ENCODE measurements at places on chromosomes 3 and 15.

- DNase-seq, result no peak
Observed at GRCh38 chr15:47129033-47129432, 588.3 kb upstream of the SEMA6D start.

DNA sequence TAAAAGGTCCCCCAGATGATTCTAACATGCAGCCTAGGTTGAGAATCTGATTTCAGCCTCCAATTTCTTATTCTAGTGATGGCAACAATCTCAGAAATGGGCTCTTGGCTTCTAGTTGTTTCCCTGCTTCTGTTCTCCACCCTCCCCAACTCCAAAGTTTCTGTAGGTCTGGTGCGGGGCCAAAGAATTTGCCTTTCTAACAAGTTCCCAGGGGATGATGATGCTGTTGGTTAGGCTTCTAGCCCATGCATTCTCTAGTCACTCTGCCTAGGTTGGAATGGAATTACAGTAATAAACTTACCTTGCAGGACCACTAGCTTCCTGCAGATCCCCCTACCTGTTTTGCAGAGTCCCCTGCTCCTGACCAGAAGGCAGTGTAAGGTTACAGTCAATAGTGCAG, 103.2 kb upstream of the PPP2R3A start:
- peak; percentile 77 for DNase-seq

GRCh38 chr15:71013446-71013845, 101.8 kb upstream of the THSD4 start:
- no peak for DNase-seq

DNA sequence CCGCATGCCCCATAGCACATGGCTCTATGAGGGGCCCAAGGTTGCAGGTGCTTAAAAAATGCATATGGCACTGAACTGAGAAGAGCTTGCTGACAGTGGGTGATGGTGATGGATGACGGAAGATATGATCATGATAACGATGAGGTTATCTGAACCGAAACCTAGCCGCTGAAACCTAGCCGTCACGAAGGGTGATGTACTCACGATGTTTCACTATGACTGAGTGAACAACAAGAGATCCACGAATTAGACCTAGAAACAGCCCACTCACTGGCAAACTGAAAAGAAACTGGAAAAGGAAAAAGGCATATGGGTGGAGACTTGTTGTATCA, 57.6 kb upstream of the BCL6 start:
- DNase-seq, result no peak

DNA sequence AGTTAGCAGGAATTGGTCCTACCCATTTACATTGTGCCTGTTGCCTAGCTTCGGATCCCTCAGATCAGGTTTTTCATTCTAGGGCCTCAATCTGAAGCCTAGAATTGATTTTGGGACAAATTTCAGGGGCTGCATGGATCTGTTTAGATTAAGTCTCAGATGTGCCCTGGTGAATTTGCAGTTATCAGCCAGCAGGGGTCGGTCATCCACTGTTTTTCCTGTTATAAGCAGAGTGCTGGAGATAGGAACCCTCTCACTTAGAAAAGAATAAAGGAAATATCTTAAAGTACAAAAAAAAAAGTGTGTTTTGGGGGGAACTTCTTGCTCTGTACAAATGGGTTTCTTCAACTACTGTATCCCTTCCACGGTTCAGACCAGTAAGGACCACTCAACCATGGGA, 212.5 kb downstream of the BCHE start:
- peak; percentile 10 for DNase-seq

GRCh38 chr15:73800662-73801345, 47.7 kb upstream of the INSYN1 start:
- DNase-seq, result peak; percentile 92

DNA sequence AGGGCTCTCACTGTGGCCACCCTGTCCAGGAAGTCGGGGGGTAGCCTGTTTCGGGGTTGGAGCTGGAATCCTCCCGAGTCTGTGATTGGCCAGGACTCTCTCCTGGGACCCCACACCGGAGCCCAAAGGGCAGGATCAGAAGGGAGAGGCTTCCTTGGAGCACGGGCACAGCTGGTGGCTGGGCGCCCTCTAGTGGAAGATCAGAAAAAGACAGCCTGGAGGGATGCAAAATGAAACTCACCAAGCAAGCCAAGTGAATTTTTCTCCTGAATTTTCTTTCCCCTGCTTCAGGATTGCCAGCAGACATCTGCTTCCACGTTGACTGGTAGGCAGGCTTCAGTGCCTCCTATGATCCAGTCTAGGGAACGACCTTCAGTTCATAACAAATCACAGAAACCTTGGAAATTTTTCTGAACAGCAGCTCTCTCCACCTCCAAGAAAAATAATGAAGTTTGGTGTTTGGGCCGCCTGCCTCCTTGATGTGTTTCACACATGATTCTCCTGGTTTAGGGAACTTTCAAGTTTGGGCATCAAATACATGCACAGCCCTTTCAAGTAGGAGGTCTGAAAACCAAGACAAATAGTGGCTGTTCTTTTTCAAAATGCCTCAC, 224.6 kb downstream of the VPS13C start:
- DNase-seq, result peak; percentile 55

- no peak for DNase-seq
Observed at GRCh38 chr3:37910671-37911400, 49.2 kb downstream of the CTDSPL start.

DNA sequence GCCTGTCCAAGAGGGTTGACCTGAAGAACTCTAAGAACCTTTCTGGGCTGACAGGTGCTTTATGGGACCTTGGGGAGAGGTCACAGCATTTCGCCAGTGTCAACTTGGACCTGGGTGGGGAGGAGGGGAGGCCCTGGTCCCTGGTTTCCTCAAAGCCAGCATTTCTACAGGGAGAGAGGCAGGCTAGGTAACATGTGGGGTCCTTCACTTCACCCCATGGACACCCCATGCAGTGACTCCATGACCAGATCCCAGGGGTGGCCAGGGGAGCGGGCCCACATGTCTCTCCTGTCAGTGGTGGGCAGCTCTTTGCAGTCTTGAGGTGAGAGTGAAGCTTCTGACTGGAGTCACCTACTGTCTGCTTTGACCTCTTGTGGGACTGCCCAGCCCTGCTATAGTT, 35.8 kb downstream of the GOLGA6L10 start:
- no peak for DNase-seq

DNA sequence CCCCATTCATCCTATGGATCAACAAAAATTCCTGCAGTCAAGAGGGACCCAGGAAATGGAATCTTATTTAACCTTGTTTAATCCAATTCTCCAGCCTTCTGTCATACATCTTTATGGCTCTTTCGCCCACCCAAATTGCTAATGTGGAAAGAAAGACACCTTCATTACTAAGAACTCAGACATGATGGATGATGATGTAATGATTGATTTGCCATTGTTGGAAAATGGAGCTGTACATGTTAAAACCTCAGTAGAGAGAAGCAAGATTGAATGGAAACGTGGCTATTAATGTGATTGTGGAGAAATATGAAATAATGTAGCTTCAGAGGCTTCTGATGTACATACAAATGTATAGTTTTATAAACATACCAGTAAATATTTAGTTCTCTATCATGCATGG, 15.7 kb upstream of the PTPRG start:
- DNase-seq, result no peak

DNA sequence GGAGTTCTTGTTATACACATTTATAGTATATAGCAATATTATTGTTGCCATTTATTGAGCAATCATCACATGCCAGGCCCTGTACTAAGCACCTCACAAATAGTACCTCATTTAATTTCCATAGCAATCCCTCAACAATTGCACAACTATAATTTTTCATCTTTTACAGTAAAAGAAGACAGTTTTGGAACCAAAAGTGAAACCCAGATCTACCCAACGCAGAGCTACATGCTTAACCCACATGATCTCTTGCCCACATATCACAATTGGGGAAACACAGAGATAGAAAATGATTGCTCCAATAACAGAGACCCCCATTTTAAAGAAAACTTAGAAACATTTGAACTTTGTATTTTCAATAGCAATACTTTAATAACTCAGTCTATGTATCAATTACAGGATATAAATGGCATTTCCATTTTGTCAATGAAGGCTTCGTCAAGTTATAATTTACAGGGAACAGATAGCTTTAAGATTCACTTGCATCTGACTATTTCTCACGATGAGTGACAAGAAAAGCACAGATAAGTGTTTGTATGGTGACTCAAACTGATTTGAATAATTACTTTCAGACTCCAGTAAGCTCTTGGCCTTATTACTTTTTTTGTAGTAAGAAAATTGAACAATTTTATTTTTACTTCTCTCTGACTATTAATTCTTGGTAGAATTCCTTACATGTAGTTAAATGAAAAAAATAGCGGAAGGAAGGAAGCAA, 38.7 kb upstream of the CCDC50 start:
- peak; percentile 40 for DNase-seq

DNA sequence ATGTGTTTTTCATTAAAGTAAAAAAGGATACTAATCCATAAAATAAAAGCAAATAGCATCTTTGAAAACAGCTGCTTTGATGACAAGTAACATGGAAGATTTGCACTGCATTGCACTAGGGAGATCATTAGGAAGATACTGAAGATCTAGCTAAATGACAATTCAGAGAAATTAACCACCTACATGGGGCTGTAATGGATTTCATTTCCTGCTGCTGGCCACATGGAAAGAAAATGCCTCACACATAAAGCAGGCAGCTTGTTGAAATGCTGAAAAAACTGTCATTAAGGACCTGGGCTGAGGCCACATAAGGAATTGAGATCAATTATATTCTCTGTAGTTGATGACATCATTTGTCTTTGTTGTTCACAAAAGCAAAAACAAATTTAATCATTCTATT, 94.1 kb downstream of the PYDC2 start:
- no peak for DNase-seq

- no peak for DNase-seq
Observed at GRCh38 chr3:11593318-11594034, 50.2 kb downstream of the VGLL4 start.

DNA sequence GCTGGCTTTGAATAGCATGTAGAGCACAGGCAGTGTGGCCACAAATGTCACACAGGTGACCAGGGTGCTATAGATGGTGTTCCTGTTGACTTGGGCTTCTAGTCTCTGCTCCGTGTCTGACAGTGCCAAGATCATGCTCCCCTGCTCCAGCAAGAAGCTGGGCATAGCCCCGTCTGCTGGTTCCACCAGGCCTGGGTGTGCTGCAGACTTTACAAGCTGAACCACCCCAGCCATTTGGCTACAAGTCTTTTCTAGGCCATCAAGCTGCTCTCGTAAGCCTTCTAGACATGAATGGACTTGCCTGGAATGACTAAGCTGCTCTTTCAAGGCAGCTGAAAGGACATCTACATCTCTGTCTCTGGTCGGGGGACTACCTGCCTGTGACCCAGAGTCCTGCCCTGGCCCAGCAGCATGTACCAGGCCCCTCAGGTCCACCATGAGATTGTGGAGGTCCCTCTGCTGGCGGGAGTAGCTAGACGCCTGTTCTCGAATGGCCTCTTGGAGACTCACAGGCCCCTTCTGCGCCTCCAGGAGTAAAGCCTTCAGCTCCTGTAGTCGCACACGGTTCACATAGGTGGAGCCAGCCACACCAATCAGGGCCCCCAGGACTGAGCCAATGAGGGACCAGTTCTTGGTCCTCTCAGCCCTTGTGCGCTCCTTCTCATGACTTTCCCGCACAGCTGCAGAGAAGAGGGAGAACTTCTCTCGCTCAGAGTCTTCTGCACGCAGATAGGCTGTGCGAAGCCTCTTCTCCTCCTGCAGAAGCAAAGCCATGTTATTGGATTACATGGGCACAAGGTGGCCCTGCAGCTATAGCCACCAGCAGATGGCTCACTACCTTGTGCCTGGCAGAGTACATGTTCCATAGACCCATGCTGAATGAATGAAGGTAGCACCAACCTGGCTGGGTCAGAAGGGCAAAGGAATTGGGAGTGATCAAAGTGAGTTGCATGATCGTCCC, 2.8 kb upstream of the PLXNB1 start:
- DNase-seq, result peak; percentile 17

DNA sequence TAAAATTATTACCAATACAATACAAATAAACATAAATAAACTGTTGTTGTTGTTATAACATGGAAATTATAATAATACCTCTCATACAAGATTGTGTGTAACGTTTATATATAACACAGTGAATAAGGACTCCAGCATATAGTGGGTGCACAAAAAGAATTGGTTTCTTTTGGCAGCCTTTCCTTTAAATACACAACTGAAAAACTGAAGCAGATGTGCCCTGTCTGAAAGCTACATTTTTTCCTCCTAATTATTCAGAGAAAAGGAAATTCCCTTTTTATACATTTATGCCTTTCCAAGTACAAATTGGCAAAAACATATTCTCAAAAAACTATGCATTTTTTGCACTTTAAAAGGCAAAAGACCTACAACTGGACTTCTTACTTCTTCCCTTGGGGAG, 928.9 kb upstream of the NR2F2 start:
- peak; percentile 4 for DNase-seq

- peak; percentile 79 for DNase-seq
Observed at GRCh38 chr3:10017636-10018292, 8.5 kb upstream of the FANCD2 start.

DNA sequence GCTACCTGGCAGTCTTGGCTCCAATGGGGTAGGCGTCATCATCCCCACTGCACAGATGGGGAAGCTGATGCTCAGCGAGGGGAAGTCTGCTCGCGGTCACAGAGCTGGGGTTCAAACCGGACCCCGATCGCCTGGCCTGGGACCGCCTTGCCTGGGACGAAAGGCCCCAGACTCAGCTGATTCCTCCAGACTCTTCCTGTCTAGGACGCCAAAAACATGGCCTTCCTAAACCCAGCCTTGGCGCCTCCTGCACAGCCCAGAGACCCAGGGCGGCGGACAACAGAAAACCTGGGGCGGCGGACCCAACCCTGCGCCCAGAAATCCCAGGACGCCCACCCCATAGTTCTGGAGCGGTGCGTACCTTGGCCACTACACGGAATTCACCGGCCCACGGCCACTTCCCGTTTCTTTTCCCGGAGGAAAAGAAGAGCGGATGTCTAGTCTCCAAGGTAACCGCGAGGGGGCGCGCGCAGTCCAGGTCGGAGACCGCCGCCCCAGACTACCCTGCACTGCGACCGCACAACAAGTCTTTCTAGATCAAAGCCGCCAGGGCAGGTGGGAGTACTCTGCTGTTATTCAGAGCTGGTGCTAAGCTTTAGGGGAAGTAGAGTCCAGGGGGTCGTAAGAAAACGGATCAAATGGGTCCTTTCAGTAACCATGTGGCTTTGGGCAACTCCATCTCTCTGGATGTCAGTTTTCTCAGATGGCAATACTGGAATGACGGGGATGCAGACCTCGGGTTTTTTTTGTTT, 4.9 kb upstream of the IL17RD start:
- DNase-seq, result peak; percentile 52

DNA sequence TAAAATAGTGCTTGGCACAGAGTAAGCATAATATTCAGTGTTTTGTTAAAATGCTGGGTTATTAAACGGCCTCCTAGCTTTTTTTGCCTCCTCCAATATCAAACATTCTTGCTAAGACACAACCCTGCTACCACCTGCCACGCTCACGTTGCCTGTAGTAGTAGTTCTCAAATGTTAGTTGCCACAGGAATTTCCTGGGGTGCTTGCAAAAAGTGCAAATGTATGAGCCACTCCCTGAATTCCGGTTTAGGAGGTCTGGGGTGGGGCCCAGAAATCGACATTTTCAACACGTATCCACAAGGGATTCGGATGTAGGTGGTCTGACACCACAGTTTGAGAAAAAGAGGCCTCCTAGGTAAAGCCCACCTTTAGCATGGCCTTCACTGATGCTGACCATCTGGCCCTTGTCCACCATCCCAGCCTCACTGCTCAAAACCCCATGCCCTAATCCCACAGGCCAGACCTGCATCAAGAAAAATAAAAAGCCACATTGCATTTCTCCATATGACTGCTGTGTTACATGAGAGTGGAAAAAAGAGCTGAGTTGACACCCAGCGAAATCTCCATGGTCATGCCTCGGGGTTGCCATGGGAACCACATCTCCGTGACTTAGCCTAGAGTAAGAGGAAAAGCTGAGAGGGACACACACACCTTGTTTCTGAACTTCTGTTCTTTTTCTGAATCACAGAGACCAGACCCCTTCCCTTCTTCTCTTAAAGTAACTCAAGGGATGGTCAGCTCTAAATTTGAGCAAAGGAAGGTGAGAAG, 116.4 kb upstream of the HES1 start:
- DNase-seq, result no peak
